ENCODE measurements at places on chromosomes 1 and 21.

DNA sequence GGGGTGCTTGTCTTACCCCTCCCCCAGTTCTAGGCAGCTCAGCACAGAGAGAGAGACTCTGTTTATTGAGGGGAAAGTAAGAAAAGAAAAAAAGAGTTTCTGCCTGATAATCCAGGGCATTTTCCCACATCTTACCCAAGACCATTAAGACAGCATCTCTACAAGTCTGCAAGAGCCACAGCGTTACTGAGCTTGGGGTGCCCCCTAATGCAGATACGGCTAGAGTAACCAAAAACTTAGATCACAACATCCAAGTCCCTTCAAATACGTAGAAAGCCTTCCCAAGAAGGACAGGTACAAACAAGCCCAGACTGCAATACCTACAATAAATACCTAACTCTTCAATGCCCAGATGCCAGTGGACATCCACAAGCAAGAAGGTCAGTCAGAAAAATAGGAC, 6.2 kb upstream of the TEX50 start:
- no peak for DNase-seq

DNA sequence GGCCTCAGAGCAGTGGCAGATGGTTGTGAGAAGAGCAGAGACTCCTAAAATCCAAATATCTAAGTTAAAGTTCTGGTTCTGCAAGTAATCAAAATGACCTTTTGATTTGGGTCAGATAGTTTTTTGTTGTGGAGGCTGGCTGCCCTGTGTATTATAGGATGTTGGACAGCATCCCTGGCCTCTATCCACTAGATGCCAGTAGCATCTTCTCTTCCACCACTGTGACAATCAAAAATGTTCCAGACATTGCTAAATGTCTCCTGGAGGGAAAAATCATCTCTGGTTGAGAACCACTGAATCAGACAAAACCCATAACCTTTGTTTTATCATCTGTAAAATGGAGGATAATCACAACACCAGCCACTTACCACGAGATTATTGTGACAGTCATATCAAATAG, 5.9 kb upstream of the DPT start:
- no peak for DNase-seq

GRCh38 chr1:46577671-46578070, 26.2 kb upstream of the KNCN start:
- no peak for DNase-seq

- DNase-seq = no peak
Measured at GRCh38 chr1:227899141-227899819, 48.5 kb downstream of the WNT9A start.

- DNase-seq = no peak
Measured at GRCh38 chr21:46092811-46093667, 4.9 kb upstream of the COL6A2 start.

- no peak for DNase-seq
Measured at GRCh38 chr1:209406595-209406994, 176.9 kb upstream of the CAMK1G start.

DNA sequence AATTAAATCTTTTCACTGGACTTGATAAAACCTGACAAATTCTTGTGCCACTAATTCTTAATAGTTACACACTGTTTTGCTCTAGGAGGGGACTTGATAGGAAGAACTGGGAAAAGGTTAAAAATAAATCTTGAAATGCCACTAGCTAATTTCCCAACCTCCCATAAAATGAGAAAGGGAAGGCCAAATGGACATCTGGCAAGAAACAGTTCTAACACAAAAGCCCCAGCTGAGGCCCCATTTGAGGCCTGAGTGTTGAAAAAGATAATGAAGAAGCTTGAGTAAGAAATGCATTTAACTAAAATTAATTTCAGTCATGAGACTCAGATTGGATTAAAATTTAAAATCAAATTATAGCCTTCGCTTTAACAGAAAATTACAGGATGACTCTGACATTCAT, 11.2 kb upstream of the RAP1GAP start:
- no peak for DNase-seq

GRCh38 chr1:110634455-110635311, 28.5 kb upstream of the KCNA2 start:
- no peak for DNase-seq

DNA sequence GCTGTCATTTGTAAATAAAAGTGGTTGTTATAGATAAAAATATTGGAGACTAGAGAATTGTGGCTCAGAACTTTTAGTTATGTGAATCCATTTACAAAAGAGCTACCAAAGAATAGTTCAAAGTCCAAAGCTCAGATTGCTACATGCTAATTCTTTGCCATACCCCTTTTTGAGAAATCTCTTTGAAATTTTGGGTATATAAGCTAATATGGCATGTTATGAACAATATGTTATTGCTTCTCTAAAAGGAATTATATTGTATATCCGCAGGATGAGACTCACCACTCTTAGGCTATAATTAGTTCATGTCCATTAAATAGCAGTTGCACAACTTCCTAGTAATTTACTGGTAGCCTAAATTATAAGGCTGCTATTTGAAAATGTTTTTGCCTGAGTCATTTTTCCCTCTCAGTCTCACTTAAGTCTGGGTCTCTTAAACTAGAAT, 178.0 kb downstream of the ZNF281 start:
- no peak for DNase-seq

DNA sequence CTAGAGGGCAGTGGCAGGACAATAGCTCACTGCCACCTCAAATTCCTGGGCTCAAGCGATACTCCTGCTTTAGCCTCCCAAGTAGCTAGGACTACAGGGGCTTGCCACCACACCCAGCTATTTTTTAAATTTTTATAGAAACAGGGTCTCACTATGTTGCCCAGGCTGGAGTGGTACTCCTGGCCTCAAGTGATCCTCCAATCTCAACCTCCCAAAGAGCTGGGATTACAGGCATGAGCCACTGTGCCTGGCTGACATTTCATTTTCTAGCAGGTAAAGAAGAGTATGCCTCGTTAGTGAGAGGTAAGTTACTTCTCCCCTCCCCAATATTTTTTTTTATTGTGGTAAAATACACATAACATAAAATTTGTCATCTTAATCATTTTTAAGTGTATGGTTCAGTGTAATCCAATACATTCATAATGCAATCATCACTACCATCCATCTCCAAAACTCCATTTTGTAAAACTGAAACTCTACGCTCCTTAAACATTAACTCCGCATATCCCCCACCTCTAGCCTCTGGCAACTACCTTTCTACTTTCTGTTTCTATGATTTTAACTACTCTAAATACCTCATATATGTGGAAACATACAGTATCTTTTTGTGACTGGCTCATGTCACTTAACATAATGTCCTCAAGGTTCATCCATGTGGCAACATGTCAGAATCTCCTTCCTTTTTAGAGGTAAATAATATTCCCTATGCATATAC, 22.4 kb downstream of the ZZZ3 start:
- DNase-seq = no peak

GRCh38 chr1:4317207-4317606, 337.2 kb upstream of the AJAP1 start:
- no peak for DNase-seq

GRCh38 chr1:190172651-190173430, 304.8 kb downstream of the BRINP3 start:
- no peak for DNase-seq

GRCh38 chr1:8419172-8419571, 101.3 kb downstream of the SLC45A1 start:
- no peak for DNase-seq

DNA sequence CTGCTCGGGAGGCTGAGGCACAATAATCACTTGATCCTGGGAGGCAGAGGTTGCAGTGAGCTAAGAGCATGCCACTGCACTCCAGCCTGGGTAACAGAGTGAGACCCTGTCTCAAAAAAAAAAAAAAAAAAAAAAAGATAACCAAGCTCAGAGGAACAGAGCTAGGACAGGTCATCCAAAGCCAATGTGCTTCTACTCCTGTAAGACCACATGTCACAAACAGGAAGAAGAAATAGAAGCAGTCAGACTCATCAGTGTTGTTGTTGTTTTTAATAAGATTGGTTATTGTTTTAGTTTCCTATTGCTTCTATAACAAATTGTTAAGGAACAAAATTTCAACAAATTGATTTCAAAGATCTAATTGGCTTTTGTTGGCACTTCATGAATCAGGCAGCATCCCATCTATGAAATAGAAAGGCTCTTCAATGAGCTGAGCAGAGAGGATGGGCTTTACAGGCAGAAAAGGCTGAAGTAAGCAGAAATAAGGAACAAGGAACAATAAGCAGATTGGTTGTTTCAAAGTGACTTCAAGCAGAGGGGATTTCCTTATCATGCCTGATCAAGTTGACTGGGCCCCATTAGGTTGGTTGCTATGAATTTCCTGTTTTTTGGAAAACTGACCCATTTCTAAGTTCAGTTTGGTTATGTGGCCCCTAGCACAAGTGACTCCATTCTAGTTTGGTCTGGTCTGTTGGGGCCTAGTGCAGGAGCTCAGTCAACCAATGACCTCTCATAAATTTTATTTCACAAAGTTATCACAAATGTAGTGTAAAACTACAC, 6.0 kb upstream of the AKNAD1 start:
- DNase-seq = no peak

DNA sequence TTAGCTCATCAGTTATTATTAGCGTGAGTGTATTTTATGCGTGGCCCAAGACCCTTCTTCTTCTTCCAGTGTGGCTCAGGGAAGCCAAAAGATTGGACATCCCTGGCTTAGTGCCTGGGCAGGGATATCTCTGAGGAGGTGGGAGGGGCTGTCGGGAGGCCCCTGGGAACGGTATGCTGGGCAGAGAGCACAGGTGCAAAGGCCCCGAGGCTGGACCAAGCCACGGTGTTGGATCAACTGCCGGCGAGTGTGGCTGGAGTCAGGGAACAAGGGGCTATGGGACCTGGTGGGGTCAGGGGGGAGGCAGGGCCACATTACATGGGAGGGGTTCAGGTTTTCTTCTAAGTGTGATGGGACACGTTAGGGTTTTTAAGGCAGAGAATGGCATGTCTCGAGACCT, 62.7 kb downstream of the FHAD1 start:
- no peak for DNase-seq

DNA sequence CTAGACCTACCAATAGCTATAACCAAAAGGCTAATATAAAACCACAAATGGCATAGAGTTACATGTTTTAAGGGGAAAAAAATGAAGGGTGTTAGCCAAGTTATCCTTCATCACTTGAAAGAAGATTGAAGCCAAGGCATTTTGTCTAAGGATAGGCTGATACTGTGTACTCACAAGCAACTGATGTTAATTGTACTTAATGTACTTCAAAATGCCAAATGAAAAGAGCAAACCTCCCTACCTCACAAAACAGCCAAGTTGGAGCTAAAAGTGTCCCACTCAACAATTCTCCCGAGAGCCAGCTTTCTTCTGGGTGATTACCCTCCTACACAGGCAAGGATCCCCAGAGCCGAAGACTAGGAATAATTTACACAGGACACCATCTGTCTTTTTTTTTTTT, 4.4 kb upstream of the IGSF3 start:
- no peak for DNase-seq

DNA sequence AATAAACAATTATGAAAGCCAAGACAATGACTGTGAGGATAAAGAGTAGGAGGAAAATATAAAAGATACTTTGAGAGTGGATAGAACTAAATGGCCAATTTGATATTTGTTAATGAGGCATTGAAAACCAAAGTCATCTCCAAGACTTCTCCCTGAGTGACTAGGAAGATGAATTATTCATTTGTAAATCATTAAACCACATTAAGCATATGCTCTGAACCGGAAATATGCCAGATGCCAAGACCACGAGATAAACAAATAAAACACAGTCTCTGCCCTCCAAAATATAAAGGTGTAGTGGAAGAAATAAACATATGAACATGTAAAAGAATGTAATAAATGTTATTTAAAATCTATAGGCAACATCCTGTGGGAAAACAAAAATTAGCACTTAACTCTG, 78.8 kb downstream of the MRPL39 start:
- no peak for DNase-seq

DNA sequence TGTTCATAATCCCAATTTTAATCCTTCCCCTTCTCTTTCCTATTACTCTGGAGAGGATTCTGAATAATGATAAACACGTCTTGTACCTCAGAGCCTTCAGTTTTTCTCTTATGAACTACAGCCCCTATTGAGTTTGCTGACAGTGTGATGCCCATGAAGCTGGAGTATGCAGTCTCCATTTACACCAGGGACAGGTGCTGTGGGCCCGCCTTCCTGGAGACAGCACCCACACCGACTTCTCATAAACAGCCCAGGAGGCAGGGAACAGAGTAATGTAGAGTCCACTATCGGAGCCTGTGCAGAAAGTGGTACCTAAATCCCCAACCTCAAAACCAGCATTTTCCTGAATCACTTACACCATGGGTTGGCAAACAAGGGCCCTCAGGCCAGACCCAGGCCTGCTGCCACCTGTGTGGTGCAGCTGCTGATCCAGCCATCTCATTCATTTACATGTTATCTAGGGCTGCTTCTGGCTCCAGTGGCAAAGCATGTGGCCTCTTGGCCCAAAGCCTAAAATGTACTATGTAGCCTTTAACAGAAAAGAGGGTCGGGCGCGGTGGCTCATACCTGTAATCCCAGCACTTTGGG, 95.1 kb upstream of the KRTAP19-8 start:
- no peak for DNase-seq

DNA sequence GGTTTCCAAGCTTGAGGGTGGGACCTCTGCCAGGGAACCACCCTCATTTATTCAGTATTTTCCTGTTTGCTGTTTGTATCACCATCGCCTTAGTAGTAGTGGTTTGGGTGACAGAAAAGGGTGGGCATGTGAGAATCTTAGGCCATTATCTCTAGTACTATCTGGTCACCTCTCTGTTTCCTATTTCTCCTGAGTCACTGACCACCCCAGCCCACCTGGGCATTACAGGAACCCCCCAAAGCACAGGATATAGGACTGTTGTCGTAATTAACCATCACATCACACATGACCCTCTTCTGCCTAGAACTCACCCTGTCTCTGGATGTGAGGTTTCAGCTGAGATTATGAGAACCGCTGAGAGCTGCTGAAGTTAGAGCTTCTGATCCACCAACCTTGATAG, 60.4 kb downstream of the IL23R start:
- DNase-seq = no peak

DNA sequence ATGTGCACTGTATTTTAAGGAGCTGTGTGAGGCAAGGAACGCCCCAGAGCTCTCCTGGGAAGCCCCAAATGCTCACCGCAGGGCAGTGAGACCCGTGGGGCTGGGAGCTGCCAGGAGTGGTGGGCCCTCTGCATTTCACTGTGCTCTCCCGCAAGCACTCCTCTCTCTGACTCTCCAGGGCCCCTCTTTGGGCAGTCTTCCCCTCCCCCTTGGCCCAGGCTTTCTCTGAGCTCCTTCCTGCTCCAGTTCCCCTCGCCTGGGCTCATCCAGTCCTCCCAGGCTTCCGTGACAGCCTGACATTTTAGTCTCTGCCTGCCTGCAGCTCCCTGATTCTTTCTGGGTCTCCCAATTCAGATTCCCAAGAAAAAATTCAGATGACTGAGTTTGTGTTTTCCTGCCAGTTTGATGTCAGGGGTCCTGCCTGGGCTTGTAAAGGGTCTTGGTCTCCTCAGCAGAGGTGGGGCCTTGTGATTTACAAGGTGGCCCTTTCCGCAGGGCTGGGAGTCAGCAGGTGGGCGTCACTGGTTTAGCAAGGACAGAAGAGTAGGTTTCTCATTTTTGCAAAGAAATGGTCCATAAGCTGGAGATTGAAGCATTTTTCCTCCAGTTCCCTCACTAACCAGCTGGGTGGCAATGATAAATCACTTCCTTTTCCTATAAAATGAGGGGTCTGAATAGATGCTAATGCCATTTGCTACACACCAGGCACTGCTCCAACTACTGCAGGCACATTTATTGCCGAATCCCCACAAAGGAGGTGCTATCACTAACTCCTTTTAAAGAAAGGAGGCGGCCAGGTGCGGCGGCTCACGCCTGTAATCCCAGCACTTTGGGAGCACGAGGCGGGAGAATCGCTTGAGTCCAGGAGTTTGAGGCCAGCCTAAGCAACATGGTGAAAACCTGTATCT, 1.9 kb upstream of the CA6 start:
- no peak for DNase-seq

- no peak for DNase-seq
Measured at GRCh38 chr1:84422909-84423308, 24.6 kb downstream of the DNASE2B start.

All from fibroblast of the conjunctiva (primary cell).